Hematopoietic multipotent progenitor cell treated with erythropoietin and hydrocortisone succinate and interleukin-3 and kit ligand, for 6 days (in vitro differentiated cells): ENCODE measurements at places on chromosomes 1 and 21.
A peak's percentile ranks its signal among the peaks of the same experiment; 100 is the strongest.

DNA sequence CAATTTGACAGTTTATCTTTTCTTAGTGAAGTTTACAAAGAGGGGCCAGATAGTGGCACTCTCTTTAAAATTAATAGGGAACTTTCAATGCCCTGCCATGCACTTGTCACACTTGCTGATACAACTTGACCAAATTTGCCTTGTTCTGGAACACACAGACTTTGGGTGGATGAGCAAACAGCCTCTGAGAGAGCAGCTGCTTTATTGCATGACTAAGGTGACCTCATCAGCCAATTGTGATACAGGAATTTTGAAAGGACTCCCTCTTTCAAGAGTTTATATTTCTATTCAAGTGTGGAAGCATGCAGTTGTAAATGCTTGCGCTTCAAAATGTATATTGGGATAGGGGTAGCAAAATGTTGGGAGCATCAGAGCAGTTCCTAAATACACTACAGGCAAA, 2.1 kb upstream of the RGS1 start:
- no peak for DNase-seq

DNA sequence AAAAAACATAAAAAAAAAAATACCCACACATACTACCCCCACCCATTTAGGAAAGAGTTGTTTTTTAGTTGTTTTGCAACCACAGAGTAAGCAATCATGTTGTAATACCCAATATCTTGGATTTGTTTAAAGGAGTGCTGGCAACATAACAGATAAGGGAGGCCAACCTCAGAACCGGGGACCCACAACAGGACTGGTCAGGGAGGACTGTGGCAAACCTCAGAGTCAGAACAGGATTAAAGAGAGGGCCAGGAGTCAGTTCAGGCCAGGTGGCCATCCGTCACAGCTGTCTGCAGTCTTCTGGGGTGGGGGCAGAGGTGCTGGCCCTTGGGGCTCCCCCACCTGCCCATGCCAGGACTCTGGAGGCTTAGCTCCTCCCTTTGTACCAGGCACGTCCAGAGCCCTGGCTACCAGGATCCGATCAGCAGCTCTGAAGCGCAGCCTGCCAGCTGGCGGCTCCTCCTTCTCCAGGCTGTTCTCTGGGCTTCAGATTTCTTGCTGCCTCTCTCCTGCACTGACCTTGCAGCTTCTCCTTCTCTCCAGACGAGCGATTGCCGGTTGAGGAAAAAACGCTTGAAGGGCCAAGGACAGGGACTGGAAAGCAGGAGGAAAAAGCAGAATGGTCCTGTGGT, 7.9 kb downstream of the H6PD start:
- peak; percentile 36 for DNase-seq

- peak; percentile 78 for DNase-seq
Observed at GRCh38 chr1:203593723-203594122, 32.9 kb upstream of the ATP2B4 start.

GRCh38 chr1:41521766-41522165, 37.3 kb upstream of the EDN2 start:
- no peak for DNase-seq

DNA sequence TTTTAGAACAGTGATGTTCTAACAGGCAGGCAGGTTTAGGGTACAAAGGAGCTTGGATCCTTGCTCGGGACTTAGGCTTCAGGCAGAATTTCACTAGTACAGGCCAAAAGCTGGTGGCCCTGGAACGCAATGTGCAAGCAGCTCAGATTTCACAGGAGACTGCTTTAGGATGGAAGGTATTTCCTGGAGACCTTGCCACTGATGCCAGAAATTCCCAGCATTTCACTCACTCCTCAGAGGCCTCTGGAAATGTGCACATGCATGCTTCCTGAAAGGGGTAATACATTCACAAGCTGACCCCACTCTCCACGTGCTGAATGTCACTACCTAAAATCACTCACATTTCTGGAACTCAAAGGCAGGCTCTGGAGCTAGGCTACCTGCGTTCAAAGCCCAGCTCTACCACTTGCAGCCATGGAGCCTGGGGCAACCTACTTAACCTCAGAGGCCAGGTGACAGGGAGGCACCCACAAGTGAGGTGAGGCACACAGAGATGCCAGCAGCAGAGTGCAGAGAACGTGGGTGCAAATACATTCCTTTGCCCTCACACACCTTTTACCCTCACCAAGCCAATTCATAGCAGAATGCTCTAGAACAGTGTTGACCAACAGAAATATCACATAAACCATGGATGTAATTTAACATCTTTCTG, 56.5 kb downstream of the CDC7 start:
- no peak for DNase-seq

DNA sequence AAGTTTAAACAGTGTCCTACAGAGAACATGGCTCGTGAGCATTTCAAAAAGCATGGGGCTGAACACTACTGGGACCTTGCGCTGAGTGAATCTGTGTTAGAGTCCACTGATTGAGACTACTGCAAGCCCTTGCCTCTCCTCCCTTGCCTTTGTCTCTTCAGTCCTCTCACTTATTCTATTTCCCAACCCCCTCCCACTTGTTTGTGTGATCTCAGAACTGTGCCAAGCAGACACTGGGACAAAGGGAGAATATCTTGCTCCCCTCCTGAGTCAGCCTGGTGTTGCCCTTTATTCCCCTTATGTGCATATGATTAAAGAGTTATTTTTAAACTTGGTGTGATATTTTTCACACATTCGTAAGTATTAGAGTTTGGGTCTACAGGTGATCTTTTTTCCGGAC, 11.1 kb upstream of the RPRD2 start:
- no peak for DNase-seq

DNA sequence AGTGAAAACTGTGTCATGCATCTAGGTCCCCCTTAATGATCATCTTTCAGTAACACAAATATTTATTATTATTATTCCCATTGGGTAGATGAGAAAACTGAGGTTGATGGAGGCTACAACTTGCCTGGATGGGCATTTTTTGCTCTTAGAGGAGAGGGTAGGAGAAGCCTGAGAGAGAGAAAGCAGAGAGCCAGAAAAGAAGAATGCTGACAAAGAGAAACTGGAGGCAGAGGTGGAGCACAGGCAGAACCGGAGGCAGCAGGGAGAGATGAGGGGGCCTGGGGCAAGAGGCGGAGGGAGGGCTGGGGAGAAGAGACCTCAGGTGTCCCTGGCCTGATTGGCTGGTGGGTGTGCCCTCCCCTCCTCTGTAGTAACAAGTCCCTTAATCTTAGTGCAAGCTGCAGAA, 4.1 kb downstream of the BLACAT1 start:
- no peak for DNase-seq
